ENCODE measurements at places on chromosomes 13 and 19.

DNA sequence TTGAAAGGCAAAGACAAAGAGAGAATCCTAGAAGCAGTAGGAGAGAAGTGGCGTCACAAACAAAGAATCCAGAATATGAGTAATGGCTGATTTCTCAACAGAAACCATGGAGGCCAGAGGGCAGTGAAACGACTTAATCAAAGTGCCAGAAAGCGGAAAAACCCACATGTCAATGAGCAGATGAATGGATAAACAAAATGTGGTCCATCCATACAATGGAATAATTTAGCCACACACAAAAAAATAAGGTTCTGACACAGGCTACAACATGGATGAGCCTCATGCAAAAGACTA, 52.2 kb upstream of the RANBP3 start:
- no peak for DNase-seq

DNA sequence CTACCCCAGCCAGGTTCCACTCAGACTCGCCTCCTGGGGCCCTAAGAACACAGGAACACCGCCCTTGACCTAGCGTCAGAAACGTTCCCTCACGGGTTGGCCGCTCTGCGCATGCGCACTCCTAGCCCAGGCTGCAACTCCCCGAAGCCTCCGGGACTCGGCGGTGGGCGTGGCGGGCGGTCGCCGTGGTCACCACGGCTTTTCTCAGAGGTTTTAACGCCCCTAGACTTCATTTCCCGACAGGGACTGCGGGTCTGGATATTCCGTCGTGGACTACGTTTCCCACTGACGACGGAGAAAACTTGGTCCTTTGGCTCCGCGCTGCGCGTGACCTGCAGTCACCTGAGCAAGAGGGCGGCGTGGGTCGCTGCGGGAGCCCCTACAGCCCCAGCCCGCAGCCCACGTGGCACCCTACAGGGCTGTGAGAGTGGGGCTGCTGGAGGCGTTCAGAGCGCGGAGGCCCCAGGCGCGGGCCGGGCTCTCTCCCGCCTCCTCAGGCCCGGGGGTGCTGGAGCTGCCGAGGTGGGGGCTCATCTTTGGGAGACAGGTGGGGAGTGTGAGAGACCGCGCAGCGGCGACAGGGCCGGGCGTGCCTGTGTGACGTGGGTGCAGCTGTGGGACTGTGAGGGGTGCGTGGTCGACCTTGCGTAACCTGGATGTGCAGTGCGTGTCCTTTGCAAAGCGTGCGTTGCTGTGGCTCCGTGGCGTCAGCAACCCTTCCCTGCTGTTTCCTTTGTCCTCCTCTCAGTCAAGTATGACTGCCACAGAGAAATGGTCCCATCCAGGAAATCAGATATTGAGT, 38.0 kb upstream of the ZNF573 start:
- no peak for DNase-seq

GRCh38 chr19:42370068-42370520, 20.0 kb downstream of the CNFN start:
- DNase-seq, result no peak

DNA sequence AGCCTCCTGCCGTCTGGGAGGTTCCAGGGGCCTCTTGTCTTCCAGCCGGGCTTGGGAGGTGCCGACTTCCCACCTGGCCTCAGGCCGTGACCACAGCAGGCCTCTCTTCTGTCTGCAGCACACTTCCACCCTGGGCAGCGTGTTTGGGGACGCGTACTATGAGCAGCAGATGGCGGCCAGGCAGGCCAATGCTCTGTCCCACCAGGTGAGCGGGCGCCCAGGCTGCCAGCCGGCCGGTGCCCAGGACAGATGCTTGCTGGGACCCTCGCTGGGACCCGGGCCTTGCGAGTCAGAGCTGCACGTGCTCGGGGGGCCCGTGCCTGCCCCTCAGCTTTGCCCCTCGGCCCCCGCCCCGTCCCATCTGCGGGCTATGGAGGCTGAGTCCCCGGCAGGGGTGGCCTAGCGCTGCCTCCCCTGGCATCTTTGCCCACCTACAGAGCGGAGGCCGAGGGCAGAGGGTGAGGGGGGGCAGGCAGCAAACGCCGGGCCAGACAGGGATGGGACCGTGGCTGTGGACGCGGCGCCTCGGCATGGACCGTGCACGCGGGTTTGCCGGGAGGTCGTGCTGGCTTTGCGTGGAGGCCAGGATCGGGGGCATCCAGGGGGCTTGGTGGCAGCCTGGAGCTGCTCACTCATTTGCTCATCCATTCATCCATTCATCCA, 16.2 kb downstream of the COMP start:
- DNase-seq, result no peak

DNA sequence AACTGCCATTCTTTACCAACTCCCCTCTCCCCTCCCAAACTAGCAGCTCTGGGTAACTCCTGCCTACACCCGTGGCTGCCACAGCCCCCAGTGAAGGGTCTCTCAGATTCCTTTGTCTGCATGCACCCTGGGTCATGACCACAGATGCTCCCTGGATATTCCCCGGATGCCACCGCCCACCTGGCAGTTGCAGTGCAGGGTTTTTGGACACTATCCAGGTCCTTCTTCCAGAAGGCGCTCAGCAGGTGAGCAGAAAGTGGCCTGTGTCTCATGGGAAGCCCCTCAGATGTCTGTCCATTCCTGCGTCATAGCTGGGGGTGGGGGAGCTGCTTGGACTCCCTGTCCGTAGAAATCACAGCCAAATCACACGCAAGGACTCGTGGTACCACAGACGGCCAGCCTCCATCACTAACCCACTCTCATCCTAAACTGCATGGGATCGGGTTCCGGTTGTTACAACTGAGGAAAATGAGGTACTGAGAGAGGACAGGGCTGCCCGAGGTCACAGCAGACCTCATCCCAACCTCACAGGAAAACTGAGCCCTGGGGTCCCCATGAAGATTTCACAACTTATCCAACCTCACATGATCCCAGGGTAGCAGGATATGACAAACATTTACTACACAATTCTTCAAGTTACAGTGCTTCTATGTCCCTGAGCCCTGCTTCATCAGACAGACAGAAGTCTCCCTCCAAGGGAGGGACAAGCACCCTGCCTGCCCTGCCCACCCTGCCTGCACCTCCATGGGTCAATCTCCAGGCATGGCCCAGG, 38.6 kb downstream of the ELL start:
- no peak for DNase-seq
